Activated CD8-positive, alpha-beta memory T cell treated with anti-CD3 and anti-CD28 coated beads for 36 hours (primary cell): ENCODE measurements at places on chromosomes 1 and 21. TPM values are rescaled to one million over a fixed set of nuclear protein-coding genes. Genes with fewer than 3 reads are reported as not detected.

PGM1 gene
- total RNA-seq, result 45.5 TPM

ARID1A gene
- 87.5 TPM for total RNA-seq

PRMT6 gene
- total RNA-seq, result 26.5 TPM

SPRR3 gene
- not detected for total RNA-seq
